ENCODE measurements at places on chromosomes 6 and 20.

DNA sequence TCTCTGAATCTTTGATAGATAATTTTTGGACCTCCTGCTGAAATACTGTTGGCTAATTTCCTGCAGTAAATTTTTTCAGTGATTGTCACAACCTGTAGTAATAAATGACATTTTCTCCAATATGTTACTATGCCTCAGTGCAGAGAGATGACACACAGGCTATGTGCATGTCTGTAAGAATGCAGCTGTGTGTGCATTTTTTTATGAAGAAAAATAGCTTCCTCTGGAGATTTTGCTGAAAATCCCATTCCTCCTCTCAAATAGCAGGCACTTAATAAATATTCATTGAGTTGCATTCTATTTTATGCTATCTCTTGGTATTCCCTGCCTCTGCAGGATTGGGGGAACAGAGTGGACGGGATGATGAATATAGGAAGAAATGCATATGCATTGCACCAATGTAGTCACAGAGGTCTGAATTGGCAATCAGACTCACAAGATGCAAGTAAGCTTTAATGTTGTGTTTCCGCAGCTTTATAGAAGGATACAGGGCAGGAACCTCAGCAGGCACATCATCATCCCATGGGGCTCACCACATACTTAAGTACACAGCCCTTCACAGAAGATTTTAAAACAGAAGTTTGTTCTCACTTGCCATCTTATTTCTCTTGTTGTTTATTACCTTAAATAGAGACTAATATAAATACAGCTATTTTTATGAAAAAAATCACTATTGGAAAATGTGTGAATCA is 474.7 kb downstream of the EPM2A start:
- no peak for DNase-seq

GRCh38 chr6:105692613-105693215 is 289.8 kb upstream of the PREP start:
- no peak for DNase-seq

GRCh38 chr20:43748274-43748673 is 21.5 kb upstream of the GTSF1L start:
- DNase-seq, result peak; percentile 39

GRCh38 chr6:73062837-73063236 is 162.5 kb downstream of the KHDC1L start:
- DNase-seq, result peak; percentile 84

- DNase-seq, result no peak
These were observed 613.2 kb upstream of the NOX3 start for GRCh38 chr6:156068881-156069280.

DNA sequence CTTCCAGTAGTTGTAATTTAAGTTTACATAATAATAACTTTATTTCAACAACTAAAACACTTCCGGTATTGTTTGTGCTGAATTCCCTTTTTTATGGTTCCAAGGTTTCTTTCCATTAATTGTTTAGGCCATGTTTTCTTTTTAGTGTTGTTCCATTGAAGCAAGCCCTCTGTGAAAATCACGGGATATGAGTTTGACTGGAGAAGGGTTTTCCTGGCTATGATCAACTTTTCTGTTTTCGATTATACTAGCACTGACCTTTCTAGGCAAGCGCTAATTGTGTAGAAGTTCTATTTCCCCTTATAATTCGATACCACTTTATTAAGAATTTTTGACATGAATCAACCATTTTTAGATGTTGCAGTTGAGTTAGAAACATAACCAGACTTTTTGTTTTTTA is 2.4 kb downstream of the LAMA2 start:
- DNase-seq, result no peak

- DNase-seq, result no peak
These were observed 556.9 kb downstream of the CD83 start for GRCh38 chr6:14674458-14674857.

GRCh38 chr6:48472091-48472490 is 361.1 kb upstream of the PTCHD4 start:
- peak; percentile 79 for DNase-seq

- DNase-seq, result no peak
These were observed 139.0 kb downstream of the SOBP start for GRCh38 chr6:107628878-107629277.

DNA sequence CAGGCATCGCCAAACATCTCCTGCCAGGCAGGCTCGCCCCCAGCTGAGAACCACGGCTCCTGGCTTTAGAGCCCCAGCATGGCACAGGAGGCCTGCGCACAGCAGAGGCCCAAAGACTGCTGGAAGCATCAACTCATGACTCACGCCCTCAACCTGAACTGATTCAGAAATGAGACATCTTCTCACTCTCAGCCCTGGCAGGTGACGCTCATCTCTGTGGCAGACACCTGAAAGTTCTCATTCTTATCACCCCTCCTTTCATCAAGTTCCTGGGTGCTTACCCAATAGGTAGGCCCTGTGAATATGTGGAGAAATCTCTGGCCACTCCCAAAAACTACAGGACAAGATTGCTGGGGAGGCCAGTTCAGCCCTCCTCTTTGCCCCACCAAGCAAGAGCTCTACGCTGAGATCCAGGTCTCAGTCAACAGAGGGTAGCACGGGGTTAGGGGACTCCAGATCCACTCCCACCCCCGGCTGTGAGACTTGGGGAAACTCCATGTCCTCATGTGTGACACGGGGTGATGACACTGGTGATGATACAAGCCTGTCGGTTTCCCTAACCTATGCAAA is 11.3 kb downstream of the NFATC2 start:
- no peak for DNase-seq
